ENCODE measurements at places on chromosomes 3 and 15. TPM values are rescaled to one million over a fixed set of nuclear protein-coding genes. Genes with fewer than 3 reads are reported as not detected.
A peak's percentile ranks its signal among the peaks of the same experiment; 100 is the strongest.

- DNase-seq = no peak
Measured at GRCh38 chr15:85316244-85316934, 64.0 kb upstream of the AKAP13 start.

GRCh38 chr3:150278843-150279381 lies 129.2 kb upstream of the TSC22D2 start:
- DNase-seq = no peak

GRCh38 chr15:77535845-77536244 lies 96.9 kb downstream of the LINGO1 start:
- DNase-seq = no peak

DNA sequence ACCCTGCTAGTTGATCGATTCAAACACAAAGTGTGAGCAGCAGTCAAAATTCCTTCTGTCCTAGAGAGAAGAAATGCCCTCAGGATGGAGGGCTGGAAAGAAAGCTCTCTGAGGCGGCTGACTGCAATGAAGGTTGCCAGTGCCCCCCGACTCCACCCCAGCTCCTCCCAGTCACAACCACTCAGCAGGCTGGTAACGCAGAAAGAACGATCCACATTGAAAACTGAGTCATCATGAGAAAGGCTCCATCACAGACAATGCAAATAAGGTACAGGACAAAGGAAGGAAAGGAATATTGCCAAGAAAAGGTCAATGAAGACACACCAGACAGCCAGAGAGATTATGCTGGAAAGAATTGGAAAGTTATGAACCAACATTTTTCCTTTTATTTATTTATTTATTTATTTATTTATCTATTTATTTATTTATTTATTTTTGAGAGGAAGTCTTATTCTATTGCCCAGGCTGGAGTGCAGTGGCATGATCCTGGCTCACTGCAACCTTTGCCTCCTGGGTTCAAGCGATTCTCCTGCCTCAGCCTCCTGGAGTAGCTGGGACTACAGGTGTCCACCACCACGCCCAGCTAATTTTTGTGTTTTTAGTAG lies 17.4 kb upstream of the VGLL4 start:
- peak; percentile 27 for DNase-seq

Gene RBP2
- total RNA-seq = not detected

- DNase-seq = no peak
Measured at GRCh38 chr3:67377299-67377698, 277.1 kb downstream of the SUCLG2 start.

GRCh38 chr3:51280176-51280575 lies 104.9 kb upstream of the MANF start:
- DNase-seq = no peak

Gene SLC2A2
- not detected for total RNA-seq

GRCh38 chr3:128620268-128620691 lies 30.3 kb downstream of the RPN1 start:
- no peak for DNase-seq

Measured in fibroblast of the aortic adventitia (primary cell).